ENCODE measurements at places on chromosomes 3 and 15.

DNA sequence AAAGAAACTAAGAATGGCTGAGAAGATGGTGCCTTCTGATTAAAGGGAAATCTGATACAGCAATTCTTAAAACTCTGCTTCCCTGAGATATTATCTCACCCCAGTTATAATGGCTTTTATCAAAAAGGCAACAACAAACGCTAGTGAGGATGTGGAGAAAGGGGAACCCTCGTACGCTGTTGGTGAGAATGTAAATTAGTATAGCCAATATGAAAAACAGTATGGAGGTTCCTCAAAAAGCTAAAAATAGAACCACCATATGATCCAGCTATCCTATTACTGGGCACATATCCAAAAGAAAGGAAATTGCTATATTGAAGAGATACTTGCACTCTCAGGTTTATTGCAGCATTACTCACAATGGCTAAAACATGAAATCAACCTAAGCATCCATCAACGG lies 65.1 kb downstream of the GOLIM4 start:
- DNase-seq: no peak

- no peak for DNase-seq
These were observed 62.0 kb downstream of the P3H2 start for GRCh38 chr3:190058521-190059241.

DNA sequence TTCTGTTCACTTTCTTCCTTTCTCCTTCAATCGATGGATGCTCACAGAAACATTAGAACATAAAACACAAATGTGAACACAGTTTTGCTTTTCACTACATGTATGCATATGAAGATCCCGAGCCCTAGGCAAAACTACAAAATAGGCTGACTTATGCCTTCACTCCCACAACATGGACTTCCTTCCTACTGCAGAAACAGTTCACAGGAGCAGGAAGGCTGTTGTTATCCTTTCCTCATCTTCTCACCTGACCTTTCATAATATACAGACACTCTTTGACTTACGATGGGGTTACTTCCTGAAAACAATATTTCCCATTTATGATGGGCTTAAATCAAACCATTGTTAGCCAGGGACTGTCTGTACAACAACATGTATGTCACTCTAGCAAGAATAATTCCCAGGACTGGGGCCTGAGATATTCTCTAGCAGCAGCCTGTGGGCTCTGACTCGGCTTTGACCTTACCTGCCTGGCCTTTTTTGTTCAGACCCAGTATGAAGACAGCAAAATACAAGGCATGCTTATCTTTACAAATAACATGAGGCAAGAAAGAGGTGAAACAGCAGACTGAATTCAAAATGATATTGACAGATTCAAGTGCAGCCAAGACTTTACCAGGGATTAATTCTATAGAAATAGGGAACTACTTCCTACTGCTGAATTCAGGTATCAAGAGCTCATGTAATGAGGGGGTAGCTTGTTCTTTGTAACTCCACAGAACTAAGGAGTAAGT lies 51.8 kb upstream of the PLXND1 start:
- DNase-seq: no peak

DNA sequence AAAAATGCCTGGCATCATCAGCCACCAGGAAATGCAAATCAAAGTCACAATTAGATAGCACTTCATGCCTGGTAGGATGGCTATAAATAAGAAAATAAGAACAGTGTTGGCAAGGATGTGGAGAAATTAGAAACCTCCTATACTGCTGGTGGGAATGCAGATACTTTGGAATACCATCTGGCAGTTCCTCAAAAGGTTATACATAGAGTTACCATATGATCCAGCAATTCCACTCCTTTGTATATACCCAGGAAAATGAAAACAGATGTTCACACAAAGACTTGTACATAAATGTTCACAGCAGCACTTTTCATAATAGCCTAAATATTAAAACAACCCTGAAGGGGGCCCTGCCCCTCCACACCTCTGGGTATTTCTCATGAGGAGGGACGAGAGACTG lies 13.7 kb downstream of the ACSBG1 start:
- DNase-seq: no peak

GRCh38 chr3:152151216-152151876 lies 117.4 kb upstream of the MBNL1 start:
- DNase-seq: no peak

DNA sequence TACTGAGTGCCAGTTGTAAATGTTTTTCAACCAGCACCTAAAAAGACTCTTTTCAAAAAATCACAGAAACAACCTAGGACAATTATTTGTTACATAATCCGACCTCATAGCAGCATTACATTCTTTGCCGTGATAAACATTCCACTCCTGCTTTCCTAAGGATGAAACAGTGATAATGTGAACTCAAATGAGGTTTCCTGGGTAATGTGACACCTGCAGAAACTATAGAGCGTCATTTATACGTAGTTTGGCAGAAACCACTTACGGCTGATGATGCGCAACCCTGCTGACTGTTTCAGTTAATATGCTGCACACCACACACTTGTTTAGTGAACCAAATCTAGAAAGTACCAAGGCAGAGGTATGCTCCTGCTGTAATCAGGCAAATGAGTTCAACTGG lies 55.8 kb downstream of the SEMA6D start:
- no peak for DNase-seq

GRCh38 chr3:69787436-69788168 lies 48.3 kb downstream of the MITF start:
- DNase-seq: no peak

DNA sequence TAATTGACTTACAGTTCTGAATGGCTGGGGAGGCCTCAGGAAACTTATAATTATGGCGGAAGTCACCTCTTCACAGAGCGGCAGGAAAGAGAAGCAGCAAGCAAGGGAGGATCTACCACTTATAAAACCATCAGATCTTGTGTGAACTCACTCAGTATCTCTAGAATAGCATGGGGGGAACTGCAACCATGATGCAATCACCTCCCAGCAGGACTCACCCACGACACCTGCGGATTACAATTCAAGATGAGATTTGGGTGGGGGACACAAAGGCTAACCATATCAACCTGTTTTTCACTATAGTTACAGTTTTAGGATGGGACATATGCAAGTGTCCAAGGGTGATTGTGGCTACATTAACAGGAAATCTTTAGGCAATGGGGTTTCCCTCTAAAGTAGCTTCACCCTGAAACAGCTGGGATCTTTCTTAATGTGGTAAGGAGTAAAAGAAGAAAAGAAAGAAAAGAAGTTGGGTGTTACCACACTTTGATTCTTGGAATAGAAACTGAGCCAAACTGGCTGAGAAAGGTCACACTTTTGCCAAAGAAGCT lies 453.8 kb downstream of the OTOL1 start:
- no peak for DNase-seq

DNA sequence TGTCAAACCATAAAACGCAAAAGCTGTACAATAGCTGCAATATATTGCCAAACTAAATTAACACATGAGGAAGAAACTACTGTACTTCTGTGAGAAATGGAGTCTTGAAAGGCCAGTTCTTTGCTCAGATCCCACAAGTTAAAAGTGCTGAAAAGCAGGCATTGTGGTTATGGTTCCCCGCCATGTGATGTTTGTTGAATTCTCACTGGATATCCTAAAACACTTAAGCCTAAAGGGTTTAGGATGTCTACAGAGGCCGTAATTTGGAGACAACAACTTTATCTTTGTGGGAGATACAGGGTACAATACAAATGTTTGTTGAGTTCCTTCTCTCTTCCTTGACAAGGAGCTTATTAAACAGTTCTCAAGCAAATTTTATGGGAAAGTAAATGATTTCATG lies 53.2 kb downstream of the TMEM212 start:
- no peak for DNase-seq

DNA sequence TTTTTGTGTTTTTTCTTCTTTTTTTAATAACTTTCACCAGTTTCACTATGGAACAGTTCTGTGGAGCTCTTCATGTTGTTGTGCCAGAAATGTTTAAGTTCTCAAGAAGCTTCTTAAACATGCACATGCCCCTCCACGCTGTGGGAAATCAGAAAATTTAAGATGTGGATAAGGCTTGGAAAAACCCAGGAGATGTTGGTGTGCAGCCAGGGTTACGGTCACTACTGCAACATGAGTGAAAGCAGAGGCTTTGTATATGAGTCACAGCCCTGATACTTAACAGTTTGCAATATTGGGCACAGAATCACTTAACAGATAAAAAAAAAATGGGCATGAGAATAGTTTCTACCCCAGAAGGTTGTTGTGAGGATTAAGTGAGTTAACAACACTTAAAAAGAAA lies 399.9 kb downstream of the LRTM1 start:
- DNase-seq: no peak

DNA sequence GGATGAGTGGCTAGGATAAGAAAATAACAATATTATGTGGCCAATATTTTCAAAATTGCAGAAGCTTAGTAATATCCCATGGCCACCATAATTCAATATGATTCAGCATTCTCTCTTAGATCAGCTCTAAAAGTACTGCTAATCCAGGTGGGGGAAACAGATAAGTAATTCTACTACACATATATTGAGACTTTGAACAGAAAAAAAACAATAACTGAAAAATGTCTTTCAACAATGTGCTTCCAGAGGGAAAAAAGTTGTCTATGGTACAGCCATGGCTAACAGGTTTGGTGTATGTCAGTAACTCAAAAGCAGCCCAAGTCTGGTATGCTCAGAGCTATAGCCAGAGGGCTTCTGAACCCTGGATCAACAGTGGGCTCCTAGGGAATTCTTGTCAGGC lies 42.4 kb upstream of the PPIB start:
- DNase-seq: no peak

GRCh38 chr3:24261521-24261920 lies 233.1 kb downstream of the THRB start:
- DNase-seq: no peak

GRCh38 chr3:47985381-47985780 lies 30.8 kb downstream of the MAP4 start:
- no peak for DNase-seq

DNA sequence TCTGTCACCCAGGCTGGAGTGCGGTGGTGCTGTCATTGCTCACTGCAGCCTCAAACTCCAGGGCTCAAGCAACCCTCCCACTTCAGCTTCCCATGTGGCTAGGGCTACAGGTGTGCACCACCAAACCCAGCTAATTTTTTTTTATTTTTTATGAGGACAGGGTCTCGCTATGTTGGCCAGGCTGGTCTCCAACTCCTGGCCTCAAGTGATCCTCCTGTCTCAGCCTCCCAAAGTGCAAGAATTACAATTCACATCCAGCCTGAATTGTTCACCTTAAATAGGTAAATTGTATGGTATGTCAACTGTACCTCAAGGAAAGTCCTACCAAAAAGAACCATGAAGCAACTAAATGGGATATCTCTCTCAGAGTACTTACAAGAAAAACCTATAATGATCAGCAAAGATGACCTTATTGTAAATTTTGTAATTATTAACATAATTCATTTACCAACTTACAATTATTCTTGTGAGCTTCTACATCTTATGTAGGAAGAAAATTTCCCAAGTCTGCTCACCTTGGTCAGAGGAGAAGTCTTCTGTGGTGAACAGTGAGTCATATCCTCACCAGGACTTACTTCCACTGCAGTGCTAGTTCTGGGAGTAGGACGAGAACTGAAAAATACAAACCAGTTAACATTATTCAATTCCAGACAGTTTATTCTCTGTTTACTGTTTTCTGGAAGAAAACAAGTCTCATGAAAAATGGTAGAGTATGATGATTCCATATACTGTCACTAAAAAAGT lies 54.4 kb downstream of the ULK4 start:
- DNase-seq: no peak

GRCh38 chr15:57720867-57721266 lies 14.4 kb downstream of the POLR2M start:
- DNase-seq: no peak

DNA sequence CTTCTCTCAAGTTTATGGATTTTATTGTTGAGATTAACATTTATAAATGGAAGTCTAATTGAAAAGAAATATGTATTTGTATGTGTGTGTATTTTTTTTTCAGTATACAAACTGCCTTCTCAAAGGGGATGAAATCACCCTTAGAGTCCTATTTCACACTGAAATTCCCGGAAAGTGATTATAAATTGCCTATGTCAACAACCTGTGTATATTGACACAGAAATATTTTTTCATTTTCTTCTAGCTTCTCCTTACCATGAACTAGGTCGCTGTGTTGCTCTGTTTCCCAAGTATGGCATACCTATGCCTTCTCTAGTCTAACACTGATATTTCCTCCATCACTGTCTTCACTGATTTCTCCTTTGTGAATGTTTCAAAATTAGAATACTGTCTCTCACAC lies 444.0 kb upstream of the AZI2 start:
- no peak for DNase-seq

DNA sequence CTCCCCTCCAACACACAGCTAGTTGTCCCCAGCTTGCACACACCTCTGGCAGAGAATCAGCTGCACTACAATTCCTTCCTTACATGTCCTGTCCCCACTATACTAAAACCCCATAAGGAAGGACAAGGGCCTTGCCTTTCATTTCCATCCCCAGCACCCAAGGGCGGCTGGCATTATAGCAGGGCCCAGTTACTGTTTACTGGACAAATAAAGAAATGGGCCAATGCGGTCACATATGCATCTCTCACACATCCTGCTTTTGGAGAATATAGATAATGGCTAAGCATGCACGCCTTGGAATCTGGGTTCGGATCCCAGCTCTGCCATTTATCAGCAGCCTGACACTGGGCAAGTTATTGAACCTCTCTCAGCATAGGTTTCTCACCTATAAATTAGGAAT lies 99.1 kb downstream of the DAPK2 start:
- DNase-seq: no peak

DNA sequence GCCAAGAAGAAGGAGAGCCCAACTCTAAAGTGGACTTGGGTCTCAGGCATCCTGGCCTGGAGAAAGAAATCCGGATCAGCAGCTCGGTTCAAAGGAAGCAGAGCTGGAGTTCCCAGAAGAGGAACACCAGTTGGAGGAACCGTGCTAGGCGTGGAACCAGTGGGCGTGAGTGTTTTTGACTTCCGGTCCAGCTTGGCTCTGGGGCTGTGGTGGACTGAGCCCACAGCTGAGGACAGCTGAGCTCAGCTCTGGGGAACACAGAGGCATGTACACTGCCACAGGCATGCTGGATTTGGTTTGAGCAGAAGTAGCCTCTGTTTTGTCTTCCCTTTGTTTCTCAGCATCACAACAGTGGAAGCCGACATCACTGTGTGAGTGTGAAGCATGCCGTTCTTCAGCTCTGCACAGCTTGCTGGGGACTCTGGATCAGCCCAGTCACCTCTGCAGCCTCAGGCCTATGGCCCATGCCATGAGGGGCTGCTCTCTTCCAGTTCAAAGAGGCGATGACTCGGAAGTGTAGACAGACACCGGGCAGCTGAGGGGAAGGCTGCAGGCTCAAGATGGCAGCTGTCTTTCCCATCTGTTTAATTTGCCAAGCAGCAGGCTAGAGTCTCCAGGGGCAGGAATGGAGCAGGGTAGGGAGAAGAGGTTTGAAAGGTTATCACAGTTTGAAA lies 185.8 kb upstream of the UBE3A start:
- no peak for DNase-seq

- DNase-seq: no peak
These were observed 154.1 kb downstream of the TJP1 start for GRCh38 chr15:29668120-29668602.

GRCh38 chr3:186217820-186218164 lies 108.9 kb upstream of the ETV5 start:
- no peak for DNase-seq

DNA sequence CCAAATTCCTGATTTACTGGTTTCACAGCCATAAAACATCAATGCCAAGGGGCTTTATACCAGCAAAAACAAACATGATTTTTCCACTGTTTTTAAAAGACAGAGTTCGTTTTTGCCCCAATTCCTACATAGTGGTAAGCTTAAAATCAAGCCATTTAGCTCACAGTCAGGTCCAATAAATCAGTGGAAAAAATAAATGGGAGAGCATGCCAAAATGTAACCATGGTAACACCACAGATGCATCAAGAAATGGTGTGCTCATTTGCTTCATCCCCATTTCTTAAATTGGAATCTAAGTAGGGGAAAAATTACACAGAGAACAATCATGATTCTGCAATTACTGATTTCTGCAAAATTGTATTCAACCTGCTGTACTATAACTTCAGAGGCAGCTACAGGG lies 418.8 kb downstream of the MAGI1 start:
- DNase-seq: no peak

Measured in stimulated activated CD8-positive, alpha-beta memory T cell treated with anti-CD3 and anti-CD28 coated beads, Interleukin-7, amount 100 ng/mL, for 48 hours (primary cell).